ENCODE measurements at places on chromosomes 13 and 19.

DNA sequence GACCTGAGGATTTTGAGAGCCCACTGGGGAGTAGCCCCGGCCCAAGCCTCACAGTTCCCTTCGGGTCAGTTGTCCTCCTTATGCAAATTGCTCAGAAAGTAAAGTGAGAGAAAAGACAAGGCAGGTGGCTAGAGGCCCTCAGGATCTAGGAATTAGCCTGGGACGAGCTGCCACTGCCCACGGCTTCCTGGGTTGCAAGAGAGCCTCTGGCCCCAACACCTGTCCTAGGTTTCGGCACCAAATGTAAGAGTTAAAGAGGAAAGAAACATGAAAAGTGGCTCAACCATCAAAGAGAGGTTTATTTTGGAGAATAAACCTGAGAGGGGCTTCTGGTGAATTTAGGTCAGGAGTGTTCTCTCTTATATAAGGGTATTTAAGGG, 25.6 kb downstream of the TMEM255B start:
- DNase-seq = no peak

DNA sequence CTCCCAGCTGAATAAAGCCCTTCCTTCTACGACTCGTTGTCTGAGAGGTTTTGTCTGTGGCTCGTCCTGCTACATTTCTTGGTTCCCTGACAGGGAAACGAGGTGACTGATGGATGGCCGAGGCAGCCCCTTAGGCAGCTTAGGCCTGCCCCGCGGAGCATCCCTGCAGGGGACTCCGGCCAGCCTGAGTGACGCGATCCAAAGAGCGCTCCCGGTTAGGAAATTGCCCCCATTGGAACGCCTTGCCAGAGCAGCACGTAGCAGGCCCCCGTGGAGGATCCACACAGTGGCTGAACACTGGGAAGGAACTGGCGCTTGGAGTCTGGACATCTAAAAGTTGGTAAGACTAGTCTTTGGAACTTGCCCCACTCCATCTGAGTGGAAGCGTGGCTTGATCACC, 296.8 kb upstream of the SGCG start:
- no peak for DNase-seq

DNA sequence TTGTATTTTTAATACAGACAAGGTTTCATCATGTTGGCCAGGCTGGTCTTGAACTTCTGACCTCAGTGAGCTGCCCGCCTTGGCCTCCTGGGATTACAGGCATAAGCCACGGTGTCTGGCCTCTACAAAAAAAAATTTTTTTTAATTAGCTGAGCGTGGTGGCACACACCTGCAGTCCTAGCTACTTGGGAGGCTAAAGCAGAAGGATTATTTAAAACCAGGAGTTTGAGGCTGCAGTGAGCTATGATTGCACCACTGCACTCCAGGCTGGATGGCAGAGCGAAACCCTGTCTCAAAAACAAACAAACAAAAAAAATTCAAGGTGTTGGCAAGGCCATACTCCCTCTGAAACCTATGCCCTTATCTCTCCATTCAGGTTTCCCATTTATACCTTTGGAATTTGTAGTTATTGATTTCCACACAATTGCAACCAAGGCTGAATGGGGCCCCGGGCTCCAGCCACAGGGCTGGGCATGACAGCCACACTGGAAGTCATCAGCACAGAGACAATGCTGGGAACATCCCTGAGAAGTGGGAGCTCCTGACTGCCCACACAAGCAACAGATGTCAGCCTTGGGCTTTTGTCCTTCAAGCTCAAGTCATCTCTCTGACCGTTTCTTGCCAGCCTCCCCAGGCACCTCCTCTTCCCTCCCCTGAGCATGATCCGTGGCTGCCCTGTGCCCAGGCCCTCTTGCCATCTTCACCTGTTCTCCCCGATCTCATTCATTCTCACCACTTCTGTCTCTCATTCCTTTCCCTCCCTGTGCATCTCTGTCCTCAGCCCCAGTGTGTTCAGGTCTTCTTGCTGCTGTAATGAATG, 27.2 kb upstream of the CALM3 start:
- DNase-seq = no peak

- DNase-seq = no peak
Observed at GRCh38 chr19:32580353-32580900, 563 bp upstream of the PDCD5 start.

- peak; percentile 26 for DNase-seq
Observed at GRCh38 chr19:23439623-23440022, 44.4 kb upstream of the ZNF91 start.

DNA sequence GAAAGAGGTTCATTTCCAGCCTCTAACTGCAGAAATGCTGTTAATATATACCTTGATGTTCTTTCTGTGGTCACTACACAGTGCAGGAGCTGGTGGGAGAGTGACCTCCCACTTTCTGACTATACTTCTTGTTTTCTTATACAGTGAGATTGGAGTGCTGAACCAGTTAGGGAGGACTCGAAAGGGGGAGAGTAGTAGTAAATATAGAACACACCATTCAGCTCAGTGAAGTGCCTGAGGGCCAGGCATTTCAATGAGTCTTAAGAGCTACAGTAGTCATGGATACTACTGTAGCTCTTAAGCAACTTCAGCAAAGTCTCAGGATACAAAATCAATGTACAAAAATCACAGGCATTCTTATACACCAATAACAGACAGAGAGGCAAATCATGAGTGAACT, 372.9 kb downstream of the MTUS2 start:
- no peak for DNase-seq

DNA sequence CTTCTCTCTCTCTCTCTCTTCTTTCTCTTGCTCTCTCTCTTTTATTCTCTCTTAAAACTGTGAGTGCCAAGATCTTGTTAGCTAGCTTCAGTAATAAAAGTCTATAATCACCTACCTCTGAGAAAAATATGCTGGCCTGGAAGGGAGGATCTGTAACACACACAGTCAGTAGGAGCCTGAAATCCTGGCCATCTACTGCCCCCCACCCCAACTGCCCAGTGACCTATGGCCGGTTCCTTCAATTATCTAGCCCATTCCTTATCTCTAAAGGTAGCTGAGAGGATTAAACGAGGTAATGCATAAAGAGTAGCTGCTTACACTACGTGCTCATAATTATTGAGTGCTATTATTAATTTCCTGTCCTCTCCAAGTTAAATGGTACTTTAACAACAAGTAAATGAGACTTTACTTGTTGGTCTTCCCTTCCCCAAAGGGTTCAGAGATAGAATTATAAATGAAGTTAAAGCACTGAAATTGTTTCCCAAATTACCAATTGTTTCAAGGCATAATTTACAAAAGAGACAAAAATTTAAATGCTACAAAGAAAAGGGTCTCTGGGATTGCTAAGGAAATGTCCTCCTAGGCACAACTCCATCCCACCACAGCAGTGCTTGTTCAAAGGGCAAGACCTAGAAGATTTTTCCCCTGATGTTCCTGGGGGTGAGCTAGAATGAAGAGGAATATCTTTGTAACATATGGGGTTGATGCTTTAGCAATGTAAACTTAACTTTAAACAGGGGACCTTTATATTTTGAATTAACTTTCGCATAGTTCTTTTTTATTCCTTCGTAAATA, 1.8 kb downstream of the LCP1 start:
- no peak for DNase-seq

DNA sequence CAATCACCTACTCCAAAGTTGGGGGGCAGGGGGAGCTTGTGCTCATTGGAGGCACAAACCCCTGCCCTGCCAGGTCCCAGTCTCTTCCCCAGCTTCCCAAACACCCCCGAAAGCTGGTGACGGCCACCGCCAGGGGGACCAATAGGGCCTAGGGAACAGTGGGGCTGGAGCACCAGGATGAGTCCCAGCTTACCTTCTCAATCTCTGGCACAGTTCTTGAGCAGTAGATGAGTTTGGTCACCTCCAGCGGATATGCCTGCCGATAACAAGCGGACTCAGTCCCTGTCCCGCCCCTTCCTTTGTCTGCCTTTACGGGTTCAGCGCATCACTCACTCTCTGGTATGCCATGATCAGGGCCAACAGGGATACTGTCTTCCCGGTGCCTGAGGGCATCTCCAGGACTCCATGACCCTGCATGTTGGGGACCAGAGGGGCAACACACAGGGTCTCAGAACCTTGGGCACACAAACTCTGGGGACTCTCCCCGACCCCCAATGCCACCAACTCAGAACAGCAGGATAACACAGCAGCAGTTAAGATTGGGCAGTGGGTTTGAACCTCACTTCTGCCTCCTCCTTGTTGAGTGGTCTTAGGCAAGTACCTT, 1.5 kb downstream of the ERCC2 start:
- no peak for DNase-seq

- peak; percentile 5 for DNase-seq
Observed at GRCh38 chr13:33743438-33744368, 74.2 kb upstream of the RFC3 start.

GRCh38 chr13:111219950-111220349, 100.5 kb upstream of the TEX29 start:
- no peak for DNase-seq

DNA sequence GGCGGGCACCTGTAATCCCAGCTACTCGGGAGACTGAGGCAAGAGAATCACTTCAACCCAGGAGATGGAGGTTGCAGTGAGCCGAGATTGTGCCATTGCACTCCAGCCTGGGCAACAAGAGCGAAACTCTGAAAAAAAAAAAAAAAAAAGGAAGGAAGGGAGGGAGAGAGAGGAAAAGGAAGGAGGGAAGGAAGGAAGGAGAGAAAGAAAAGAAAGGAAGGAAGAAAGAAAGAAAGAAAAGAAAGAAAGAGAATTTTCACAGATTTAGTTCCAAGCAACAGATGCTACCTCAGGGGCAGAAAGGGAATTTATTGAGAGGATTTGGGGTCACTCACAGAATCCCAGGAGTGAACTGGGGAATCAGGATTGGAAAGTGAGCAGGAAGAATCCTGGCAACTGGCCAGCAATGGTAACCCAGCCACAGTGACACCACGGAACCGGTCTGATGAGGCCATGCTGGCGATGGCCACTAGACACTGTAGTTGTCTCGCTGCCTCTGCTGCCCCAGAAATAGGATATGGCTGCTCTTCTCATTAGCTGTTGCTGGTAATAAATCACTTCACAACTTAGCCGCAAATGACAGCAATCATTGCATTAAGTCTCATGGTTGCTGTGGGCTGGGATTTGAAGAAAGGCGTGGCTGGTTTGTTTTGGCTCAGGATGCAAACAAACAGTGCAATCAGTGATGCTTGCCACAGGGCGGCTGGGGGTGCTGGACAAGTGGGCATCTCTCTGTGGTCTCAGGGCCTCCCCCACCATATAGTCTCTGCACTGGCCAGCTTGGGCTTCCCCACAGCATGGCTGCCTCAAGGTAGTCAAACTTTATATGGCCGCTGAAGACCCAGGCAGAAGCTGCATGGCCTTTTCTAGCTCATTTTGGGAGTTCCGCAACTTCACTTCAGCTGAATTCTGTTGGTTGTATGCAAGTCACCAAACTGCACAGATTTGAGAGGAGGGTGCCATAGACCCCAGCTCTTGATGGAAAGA, 5.2 kb upstream of the BCAM start:
- DNase-seq = peak; percentile 86

DNA sequence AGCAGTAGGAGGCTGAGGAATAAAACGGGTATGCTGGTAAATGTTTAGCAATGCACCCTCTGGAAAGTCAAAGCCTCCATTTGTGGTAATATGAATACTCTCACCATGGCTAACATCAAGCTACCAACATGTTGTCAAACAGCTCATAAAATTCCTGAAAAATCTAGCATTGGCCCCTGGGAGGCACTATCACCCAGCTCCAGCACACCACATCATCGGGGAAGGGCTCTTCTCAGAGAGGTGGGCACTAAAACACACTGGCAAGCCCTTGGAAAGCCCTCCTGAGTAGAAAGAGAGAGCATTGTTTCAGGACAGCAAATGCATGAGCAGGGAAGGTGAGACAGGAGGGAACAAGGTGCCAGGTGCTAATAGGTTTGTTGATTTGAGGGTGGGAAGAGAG, 53.9 kb upstream of the FLT1 start:
- no peak for DNase-seq
